Fibroblast of lung (primary cell): ENCODE measurements at places on chromosomes 1 and 21. TPM values are rescaled to one million over a fixed set of nuclear protein-coding genes. Genes with fewer than 3 reads are reported as not detected.

PRR9 gene
- total RNA-seq = not detected in 2 replicates

GRCh38 chr1:112457241-112457640 lies 51.5 kb upstream of the WNT2B start:
- DNase-seq = peak; percentile 88

SERPINC1 gene
- under 0.01 TPM in 1 of 2 replicates, not detected in the other for total RNA-seq

- no peak for DNase-seq
Observed at GRCh38 chr1:4591926-4592325, 62.5 kb upstream of the AJAP1 start.

GRCh38 chr1:63797056-63797726 lies 23.4 kb downstream of the ROR1 start:
- no peak for DNase-seq

DNA sequence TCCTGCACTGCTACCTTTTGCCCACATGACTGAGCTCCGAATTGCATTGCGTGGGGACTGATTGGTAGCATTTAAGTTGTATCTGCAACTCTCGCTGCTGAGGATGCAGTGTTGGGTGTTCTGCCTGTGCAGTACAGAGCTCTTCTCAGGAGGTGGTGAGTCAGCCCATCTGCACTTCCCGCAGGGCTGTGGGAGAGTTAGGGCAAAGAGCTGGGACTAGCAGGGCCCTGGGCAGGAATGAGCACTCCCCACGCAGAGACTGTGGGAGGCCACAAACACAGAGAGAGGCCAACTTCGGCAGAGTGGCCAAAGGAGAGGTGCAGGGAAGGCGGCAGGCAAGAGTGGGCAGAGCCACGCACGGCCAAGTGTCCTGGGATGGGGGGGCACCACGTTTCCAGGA lies 244.7 kb downstream of the SIPA1L2 start:
- peak; percentile 88 for DNase-seq

GRCh38 chr1:19058476-19058797 lies 102.0 kb upstream of the IFFO2 start:
- DNase-seq = no peak
